ENCODE measurements at places on chromosomes 4 and X.
A peak's percentile ranks its signal among the peaks of the same experiment; 100 is the strongest.

DNA sequence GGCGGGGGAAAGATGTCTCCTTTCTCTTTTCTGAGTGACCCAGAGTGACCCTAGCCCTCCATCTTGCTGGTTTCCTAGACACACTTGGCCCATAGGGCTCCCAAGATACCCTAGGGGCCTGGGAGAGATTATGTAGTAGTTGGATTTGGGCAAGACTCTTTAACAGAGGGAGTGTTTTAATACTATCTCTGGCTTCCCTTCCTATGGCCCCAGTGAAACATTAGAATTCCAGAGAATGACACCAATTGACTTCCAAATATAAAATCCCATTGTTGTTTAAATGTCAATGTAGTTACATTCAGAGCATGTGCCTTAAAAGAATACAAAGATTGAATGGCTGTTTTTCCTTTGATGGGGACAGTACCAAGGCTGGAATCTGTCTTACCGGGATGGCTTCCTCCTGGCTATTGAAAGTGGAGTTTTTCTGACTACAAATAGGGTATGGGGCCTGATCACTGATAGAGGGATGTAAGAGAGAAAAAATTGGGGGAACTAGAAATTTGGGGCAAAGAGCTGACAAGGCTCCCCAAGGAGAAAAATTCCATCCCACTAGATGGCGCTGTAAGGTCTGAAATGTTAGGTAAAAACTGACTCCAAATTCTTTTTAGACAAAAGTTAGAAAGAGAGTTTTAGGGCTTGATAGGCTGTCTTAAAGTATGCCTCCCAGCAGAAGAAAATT is 10.7 kb downstream of the TENT5D start:
- no peak for DNase-seq

- DNase-seq, result no peak
Measured at GRCh38 chr4:140943486-140944198, 187.5 kb upstream of the TBC1D9 start.

- DNase-seq, result no peak
Measured at GRCh38 chrX:81195259-81195658, 6.5 kb downstream of the HMGN5 start.

- DNase-seq, result no peak
Measured at GRCh38 chrX:10634392-10635161, 14.2 kb upstream of the MID1 start.

- DNase-seq, result no peak
Measured at GRCh38 chrX:104135677-104136076, 21.1 kb downstream of the SLC25A53 start.

GRCh38 chr4:53510321-53510720 is 81.0 kb downstream of the LNX1 start:
- no peak for DNase-seq

- DNase-seq, result no peak
Measured at GRCh38 chr4:73413294-73413755, 9.2 kb downstream of the ALB start.

- no peak for DNase-seq
Measured at GRCh38 chr4:11072999-11073398, 355.7 kb downstream of the HS3ST1 start.

DNA sequence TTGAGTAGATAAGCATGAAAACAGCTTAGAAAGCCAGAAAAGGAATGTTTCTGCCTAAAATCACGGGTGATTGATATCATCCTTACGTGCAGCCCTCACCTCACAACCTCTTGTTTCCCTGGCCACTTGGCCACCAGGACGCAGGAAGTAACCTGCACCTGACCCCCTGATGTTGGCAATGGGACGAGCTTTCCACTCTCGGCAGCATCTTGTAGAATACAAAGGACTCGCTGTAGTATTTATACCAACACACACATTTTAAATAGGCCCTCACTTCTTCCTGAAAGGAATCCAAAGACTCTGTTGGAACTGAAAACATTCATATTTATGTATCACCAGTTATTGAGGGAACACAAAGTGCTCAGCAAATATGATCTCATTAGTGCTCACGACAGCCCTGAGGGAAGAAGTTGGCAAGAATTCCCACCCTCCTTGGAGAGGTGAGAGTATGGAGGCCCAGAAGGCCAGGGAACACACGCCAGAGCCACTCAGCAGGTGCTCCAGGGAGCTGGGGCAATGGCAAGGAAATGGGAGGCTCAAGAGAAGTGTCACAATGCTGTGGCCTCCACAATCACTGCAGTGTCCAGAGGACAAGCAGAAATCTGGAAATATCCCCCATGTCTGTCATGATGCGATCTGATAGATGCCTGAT is 103.3 kb upstream of the KIT start:
- DNase-seq, result no peak

DNA sequence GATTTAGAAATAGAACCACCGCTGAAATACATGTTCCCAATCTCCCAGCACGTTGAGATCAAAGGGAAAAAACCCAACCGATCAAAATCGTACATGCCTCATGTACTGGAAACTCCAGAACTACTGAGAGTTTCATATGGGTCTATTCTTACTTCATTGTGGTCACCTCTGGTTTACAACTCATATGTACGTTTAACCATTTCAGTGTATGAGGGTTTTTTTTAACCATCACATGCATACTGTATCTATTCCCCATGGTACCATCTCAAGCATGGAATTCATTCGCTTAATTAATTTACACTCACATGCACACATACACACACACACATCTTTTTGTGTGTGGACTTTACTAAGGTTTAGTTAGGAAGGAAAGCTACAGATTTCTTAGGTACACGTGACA is 46.0 kb upstream of the CLNK start:
- DNase-seq, result no peak

GRCh38 chr4:150960818-150961217 is 54.3 kb downstream of the LRBA start:
- DNase-seq, result peak; percentile 39

Measured in CD4-positive, alpha-beta T cell treated with Interleukin-10 for 1 hour (primary cell).